ENCODE measurements at places on chromosomes 1 and 21.

GRCh38 chr1:85656948-85657347, 51.3 kb downstream of the ZNHIT6 start:
- peak; percentile 26 for DNase-seq

DNA sequence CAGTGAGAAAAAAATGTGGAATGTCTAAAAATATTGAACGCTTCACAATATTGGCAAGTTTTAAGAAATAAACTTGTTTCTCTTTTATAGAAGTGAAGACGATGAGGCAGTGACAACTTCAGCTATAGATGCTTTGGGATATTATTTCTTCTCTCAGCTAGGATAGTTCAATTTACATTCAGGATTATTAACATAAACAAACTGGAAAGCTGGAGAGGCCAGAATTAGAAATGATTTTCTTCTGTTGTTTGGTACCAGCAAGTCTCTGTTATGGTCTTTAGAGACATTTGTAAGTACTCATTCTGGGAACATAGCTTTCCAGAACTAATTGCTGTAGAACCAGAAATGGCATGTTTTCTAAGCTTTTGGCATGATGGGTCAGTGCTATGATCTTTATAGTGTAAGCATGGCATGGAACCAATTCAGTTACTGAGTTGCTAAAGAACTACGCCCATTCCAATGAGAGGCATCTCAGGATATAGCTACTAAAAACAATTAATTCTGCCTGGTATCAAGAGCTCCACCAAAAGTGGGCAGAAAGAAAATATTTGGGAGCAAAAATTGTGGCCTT, 599.5 kb upstream of the B3GALT2 start:
- no peak for DNase-seq

- no peak for DNase-seq
Measured at GRCh38 chr21:25691976-25692375, 42.7 kb downstream of the ATP5PF start.

GRCh38 chr21:44027607-44028286, 15.6 kb downstream of the TRAPPC10 start:
- DNase-seq: no peak

DNA sequence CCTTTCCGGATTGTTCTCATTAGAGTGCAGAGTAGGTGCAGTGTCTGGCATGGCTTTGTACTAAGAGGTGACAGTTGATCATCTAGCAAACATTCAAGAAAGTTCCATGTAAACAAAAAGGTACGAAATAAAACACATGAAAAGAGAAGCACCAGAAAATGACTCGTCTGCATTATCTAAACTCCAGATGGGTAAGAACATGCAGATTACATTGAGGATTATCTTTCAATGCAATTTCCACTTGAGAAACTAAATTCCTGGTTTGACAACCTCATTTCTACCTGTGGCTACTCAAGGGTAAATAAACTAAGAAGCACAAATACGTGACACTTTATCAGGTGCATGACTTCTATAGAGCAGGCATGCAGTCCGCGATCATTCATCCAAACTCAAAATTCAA, 17.6 kb downstream of the SLC30A10 start:
- no peak for DNase-seq

DNA sequence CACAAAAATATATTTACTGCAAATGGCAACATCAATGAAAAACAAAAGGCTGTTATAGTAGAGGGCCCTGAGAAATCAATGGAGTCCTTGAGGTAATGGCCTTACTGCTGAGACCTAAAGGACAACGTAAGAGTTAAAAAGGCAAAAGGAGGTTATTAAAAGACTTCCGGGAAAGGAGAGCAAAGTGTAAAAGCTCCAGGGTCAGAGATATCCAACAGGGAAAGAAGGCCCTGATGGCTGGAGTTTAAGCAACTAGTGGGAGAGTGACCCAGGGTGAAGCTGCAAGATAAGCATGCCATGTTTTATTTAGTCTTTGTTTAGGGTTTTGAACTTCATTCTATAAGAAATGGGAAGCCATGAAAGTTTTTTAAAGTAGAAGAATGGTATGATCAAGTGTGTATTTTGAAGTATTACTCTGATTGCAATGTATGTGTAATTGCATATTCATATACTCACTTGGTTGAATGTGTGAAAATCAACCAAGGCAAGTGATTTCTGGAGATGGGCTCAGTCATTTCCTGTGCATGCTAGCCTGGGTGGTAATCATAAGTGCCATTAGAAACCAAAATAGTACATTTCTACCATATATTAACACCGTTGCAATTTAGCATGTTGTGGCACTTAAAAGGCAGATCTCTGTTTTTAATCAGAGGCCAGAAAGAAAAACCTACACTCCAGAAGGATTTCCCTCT, 5.3 kb upstream of the DPYD start:
- DNase-seq: no peak

GRCh38 chr1:180781718-180782117, 131.0 kb upstream of the KIAA1614 start:
- DNase-seq: no peak

GRCh38 chr1:162498496-162498810, 835 bp downstream of the UHMK1 start:
- DNase-seq: no peak

- DNase-seq: no peak
Measured at GRCh38 chr1:20009212-20009611, 29.8 kb upstream of the PLA2G2A start.

- DNase-seq: peak; percentile 51
Measured at GRCh38 chr1:247111700-247112478, 7.7 kb upstream of the ZNF669 start.

GRCh38 chr21:33698087-33698860, 56.0 kb downstream of the ITSN1 start:
- no peak for DNase-seq

DNA sequence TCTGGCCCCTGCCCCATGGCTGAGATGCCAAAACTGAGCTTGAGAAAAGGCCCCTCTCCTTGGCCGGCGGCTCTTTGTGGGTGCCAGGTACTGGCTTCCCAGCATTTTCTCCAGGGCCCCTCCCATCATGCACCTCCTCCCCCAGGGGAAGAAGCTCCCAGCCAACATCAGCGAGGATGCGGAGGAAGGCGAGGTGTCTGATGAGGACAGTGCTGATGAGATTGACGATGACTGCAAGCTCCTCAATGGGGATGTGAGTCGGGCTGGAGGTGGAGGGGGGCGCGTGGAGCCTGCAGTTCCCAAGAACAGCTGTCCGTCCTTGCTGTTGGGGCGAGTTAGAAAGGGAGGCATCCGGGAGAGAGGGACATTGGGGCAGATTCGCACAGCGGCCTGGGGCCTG, 13.5 kb downstream of the PLCH2 start:
- no peak for DNase-seq

DNA sequence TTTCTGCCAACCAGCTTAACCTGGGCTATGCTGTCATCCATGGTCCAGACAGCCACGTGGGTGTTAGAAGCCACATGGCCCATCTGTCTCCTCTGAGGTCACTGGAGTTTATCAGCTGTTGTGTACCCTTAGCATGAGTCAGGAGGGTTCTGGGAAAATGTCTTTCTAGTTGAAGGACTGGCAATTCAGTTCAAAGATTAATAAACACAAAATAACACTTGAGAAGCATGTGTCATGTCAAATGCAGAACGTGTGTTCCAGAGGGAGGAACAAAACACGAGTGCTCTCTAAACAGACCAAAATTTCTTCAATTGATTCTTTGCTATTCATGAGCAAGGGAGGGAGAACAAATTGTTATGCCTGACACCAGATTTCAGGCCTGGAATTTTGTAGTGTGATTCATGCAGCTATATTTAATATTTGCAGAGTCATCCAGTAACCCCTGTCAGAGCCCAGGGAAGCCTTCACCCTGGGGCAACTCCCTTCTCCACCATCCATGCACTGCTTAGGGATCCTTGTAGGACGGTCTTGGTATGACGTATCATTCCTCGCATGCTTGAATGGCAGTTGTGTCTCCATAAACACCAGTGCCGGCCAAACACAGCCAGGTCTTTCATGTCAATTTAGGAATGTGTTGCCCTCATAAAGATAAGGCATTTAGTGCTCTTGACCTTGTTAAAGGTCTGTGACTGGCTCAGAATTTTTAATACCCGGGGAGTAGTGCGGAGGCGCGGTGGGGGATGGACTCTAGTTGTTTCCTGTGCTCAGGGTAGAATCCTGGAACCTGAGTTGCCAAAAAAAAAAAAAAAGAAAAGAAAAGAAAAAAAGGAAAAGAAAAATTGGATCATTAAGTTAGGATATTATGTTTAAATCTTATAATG, 27.7 kb upstream of the DYRK1A start:
- peak; percentile 86 for DNase-seq

GRCh38 chr1:106986603-106987002, 69.9 kb upstream of the PRMT6 start:
- no peak for DNase-seq

DNA sequence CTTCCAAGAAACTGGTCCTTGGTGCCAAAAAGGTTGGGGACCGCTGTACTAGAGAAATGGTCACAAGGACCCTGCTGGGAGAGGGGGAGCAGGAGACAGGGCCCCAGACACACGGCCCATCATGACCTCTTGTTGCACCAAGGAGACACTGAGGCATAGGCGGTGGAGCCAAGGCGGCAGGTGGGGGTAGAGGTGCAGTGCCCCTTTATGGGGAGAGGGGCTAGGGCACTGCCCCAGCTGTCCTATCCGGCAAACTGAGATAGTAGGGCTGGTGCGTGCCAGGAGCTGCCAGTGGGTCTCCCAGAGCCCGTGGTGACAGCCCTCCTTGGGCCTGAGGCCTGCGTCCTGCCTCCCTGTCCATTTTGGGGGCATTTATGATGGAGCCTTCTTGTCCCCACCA, 20.3 kb downstream of the TNNT2 start:
- DNase-seq: no peak
